Stimulated activated CD4-positive, alpha-beta T cell treated with anti-CD3 and anti-CD28 coated beads, Interleukin-15, amount 100 ng/mL, for 1 hour (primary cell): ENCODE measurements at places on chromosomes 12 and 14.

DNA sequence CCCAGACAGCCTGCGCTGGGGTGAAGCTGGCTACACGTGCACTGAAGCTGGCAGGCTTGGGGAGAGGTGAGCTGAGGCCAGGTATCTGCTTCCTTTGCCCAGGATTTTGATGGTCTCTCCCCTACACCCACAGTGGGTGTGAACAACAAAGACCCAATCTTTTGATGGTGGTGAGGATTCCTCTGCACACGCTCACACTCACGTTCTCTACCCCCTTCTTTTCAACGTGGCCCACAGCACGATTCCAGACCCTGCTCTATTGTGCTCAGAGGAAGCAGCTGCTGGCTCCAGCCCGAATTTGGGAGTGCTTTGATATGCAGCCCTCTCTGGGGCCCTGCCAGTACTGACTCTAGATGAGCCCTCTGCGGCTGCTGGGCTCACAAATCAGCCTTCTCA lies 4.9 kb downstream of the CD9 start:
- no peak for DNase-seq

GRCh38 chr12:12788131-12788530 lies 2.7 kb downstream of the APOLD1 start:
- DNase-seq = no peak

- no peak for DNase-seq
Measured at GRCh38 chr12:113418213-113418879, 3.8 kb upstream of the SDSL start.

GRCh38 chr14:28407996-28408395 lies 358.6 kb upstream of the FOXG1 start:
- no peak for DNase-seq

GRCh38 chr12:74722709-74723108 lies 185.1 kb downstream of the ATXN7L3B start:
- no peak for DNase-seq

DNA sequence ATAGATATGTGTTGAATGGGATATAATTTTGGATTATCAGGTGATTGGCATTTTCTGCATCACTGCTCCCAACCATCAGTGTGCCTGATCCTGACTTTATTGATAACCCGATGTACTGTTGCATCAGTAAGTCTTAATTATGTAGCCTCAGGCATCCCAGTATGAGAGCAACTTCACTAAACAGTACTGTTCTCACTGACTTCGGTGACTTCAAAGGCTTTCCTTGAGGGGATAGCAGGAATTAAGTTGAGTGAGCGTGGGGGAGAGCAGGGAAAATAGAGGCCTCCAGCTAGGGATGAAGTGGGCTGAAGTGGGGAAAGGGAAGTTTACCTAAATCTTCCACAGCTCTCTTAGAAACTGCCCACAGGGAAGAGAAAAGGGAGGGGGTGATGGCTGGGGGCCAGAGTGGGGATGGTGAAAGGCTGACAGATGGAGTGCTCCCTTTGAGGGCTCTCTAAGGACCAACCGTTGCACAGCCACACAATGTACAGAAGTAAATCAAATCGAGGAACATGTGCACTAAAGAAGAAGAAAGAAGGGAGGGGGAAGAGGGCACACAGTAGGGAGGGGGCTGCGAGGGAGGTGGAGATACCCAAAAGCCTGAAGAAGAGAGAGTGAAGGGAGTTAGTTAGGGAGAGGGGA lies 10.7 kb upstream of the NEUROD4 start:
- no peak for DNase-seq

GRCh38 chr14:89013098-89013504 lies 188.7 kb downstream of the TTC8 start:
- DNase-seq = no peak

GRCh38 chr12:6195665-6196535 lies 4.3 kb upstream of the CD9 start:
- DNase-seq = peak; percentile 64

DNA sequence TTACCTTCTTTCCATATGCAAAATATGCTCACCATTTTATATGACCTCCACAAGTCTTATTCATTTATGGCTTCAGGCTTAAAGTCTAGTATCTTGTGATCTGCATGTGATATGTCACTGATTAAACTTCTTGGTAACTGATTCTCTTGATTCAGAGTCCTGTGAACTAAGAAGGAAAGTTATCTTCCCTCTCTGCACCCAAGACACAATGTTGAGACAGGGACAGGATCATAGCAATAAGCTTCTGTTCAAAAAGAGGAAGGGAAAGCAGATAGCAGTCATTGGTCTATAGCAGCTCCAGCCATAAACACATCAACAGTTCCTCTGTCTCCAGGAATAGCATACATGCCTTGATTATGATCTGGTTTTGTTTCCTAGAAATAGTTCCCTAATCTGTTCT lies 103.1 kb downstream of the UNC79 start:
- no peak for DNase-seq

DNA sequence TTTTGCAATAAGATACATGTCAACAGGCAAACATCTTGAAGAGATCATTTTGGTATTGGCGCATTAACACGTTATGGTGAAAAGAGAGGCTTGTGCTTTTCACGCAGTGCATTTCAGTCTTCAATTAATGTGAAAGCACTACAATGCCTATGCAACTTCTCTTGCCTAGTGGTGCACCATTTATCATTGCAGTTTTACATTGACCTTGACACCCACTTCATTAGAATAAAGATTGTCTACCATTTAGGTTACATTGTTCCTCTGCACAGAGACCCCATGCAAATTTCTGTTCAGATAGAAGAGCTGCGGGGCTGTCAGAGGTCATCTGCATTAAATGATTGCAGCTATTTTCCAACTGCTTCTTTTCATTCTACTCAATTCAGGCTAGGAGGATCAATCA lies 212.2 kb upstream of the NPAS3 start:
- no peak for DNase-seq

DNA sequence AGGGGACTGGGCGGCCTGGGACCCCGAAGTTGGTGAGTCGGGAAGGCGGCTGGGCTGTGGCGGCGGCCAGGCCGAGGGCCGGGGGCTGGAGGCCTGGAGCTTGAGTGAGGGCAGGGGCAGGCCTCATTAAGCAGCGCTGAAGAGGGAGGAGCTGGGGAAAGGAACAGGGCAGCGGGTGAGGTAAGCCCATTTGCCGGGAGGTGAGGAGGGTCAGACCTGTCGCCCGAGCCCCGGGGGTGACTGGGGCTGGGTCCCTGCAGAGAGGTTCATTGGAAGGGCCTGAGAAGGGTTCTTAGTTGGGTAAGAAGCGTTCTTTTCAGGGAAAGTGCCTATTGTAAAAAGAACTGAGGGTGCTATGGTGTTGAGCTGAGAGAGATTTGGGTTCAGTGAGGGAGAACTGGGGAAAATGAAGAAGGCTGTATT lies 441 bp downstream of the RAB5B start:
- no peak for DNase-seq

DNA sequence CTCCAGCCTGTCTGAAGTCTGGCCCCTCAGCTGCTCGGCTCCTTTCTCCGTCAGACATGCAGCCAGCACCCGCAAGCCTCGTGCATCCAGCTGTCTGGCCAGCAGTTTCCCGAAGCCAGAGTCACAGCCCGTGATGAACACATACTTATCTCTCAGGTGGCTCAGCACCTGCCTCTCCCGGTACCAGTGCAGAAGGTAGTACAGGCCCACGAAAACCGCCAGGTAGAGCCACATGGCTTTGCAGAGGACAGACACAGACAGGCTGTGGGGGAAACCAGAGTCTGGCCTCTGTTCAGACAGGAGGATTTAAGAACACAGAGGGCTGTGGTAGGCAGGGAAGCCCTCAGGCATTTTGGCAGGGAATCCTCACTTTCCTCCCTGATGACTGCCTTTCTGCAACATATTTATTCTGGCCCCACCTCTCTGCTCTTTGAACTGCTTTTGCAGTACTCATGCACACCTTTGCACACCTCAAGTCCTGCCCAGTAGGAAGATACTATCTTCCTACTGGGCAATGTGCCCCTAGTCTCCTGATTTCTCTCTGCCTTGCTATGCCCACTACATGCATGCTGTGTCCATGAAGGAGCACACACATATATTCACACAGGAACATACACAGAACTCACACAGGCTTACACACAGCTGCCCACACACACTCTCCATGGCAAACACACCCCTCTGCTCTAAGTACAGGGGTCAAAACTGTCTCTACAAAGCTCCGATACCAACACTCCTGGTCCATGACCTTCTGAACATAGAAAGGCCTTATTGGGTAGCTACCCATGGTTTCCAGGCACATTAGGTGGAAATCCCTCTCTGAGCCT lies at the start of gene RDH16:
TSS of gene RDH16 (minus strand) at position 380 of the 824 bp plus-strand sequence. CDS start at position 234, 146 bp downstream.
- no peak for DNase-seq

DNA sequence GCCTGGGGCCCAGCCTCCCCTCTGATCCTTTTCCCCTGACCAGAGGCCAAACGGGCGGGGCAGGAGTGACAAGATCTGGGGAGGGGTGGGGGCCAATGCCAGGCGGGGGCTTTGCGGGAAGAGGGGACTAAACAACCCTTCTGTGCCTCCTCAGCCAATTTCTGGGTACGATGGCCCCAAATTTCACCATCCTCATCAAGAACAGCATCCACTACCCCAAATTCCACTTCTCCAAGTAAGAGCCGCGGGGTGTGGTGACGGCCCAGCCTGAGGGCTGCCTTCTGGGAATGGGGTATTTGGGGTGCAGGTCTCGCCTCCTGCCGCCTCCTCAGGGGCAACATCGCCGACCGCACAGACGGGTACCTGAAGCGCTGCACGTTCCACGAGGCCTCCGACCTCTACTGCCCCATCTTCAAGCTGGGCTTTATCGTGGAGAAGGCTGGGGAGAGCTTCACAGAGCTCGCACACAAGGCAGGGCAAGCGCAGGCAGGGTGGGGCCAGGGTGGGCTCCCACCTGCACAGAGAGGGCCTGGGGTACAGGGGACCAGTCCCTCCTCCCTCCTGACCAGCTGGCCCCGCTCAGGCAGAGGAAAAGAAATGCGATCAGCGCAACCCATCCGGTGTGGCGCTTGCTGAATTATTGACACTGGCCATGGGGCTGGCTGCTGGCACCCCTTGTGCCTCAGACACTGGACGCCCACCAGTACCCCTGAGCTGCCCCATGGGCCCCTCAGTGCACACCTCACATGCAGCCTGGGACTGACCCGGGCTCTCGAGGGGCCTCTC lies 1.7 kb downstream of the P2RX2 start:
- no peak for DNase-seq

DNA sequence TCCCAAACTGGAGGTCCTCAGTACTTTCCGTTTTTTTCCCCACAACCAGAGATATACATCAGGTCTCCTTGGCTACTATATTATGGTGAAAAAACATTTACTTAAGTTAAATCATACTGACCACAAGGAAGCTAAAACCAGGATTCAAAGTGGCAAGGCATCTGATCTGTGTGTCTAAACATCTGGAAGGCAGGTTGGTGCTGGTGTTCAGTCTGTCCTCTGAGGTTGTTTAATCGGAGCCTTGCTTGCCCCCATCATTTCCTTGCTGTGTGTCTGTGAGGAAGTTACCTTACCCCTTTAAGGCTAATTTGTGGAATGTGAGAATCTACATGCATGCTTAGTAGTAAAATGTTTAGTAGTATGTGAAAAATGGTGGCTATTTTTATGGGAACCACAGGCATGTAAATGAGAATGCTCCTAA lies 75.6 kb downstream of the GALNT4 start:
- DNase-seq = no peak

- no peak for DNase-seq
Measured at GRCh38 chr12:54251667-54252284, 28.1 kb downstream of the CBX5 start.

DNA sequence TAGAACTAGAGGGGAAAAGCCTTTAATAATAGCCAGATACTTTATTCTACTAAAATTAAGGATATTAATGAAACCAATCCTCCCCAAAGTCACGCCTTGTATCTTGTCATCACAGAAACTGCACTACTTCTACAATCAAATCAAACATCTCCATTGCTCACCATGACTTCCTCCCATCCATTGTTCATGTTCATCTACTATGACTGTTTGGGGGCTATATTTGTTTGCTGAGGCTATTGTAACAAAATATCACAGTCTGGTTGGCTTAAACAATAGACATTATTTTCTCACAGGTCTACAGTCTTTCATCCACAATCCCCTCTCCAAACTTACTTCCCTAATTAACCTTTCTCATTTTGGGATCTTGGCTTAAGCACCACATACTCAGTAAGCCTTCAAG lies 193.6 kb upstream of the FSCB start:
- DNase-seq = no peak

DNA sequence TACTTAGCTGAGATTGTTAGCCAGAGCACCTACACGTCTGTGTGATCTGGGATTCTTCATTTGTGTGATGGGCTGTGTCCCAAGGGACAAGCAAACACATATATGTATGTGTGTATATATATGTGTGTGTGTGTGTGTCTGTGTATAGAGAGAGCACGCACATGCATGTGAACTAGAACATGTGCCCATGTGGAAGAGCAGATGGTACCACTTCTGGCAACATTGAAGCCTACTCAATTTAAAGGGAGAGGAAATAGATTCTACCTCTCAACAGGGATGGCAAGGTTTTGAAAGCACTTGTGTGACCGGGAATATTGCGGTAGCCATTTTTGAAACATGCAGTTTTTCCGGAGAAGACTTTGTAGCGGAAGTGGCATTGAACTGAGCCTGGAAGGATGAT lies 1.4 kb downstream of the TOMM20L start:
- DNase-seq = no peak

DNA sequence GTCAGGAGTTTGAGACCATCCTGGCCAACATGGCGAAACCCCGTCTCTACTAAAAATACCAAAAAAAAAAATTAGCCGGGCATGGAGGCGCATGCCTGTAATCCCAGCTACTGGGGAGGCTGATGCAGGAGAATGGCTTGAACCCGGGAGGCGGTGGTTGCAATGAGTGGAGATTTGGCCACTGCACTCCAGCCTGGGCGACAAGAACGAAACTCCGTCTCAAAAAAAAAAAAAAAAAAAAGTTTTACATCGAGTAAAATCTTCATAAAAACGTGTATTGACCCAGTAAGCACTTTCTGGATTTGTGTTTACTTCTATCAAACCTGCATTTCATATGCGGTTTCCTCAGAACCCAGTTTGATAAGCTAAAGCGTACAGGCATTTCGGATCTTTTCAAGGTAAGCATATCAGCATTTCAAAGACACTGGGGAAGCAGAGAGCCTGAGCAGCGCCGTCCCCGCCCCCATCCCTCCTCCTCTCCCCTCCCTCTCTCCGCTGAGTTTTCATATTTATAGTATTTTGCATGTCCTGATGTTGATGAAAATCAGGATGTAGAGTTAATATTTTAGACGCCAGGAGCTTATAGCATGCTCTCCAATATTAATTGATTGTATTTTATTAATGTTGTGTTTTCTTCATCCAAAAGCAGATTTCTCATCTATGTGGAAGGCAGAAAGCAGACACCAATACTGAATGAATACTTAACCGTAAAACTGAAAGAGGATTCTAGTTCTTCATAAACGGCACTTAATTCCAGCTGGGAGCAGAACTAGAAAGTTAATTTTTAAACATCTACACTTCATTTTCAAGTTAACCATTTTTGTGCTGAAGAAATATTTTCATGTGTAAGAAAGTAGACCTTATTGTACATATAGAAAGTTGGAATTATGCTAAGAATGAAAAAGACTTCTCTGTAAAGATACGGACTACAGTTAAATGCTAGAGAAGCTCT lies 9.2 kb upstream of the HIP1R start:
- DNase-seq = no peak

GRCh38 chr12:1830981-1831963 lies 10.9 kb downstream of the LRTM2 start:
- DNase-seq = no peak
